ENCODE measurements at places on chromosomes 6 and 20.

- no peak for DNase-seq
Observed at GRCh38 chr6:16474772-16475493, 236.5 kb downstream of the GMPR start.

GRCh38 chr6:144710207-144710606 lies 425.1 kb downstream of the UTRN start:
- no peak for DNase-seq

- DNase-seq = no peak
Observed at GRCh38 chr6:122400121-122400450, 634 bp downstream of the HSF2 start.

- DNase-seq = no peak
Observed at GRCh38 chr6:18330548-18331081, 56.5 kb upstream of the RNF144B start.

- no peak for DNase-seq
Observed at GRCh38 chr6:105226598-105227294, 46.9 kb upstream of the POPDC3 start.

- DNase-seq = no peak
Observed at GRCh38 chr6:38508894-38509293, 130.8 kb downstream of the BTBD9 start.

DNA sequence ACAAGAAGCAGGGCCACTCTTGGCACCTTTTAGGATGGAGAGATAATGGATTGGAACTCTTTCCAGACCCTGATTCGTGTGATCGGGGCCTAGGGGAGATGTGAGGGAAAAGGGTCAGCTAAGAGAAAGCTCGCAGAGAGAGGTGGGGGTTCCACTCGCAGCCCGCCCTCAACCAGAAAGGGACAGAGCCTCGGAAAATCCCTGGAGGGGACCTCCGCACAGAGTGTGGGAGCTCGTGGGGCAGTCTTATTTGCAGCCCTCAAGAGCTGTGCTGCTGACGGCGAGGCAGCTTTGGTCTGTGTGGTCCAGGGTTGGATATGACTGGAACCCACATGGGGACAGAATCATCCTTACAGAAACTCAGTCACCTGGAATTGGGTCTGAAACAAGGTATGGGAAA lies 184.3 kb upstream of the PMEPA1 start:
- DNase-seq = no peak

DNA sequence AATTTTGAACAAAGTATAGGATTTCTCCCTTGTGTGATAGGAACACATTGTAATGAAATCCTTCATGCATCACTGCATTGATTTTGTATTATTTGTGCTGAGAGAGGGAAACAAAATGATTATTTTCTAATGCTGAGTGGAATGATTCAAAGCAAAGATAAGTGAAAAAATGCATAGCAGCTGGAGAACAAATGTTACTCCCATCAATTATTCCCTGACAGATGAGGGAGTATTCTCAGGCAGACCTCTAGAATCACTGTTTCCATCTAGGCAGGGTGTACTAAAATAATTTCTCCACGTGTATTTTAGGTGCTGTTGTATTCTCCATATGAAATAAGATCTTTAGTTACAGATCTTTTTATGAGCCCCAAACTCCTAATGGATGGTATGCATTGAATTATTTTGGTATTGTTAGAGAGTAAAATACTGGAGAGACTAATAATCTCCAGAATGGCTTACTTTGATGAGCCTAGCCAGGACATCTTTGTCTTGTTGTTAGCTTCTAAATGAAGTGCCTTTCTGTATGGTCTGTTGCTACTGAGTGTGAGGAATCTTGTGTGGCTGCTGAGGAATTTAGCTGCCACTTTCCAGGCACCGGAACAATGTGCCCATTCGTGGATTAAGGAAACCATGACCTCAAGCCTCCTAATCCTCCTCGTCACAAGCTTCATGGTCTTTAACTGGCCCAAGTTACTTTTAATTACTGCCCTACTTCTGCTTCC lies 39.6 kb downstream of the RNF217 start:
- no peak for DNase-seq

- DNase-seq = no peak
Observed at GRCh38 chr20:63648190-63648589, 5.0 kb downstream of the STMN3 start.
